Neural crest cell (in vitro differentiated cells): ENCODE measurements at places on chromosomes 1 and 21. TPM values are rescaled to one million over a fixed set of nuclear protein-coding genes. Genes with fewer than 3 reads are reported as not detected.

SDHC gene
- 193 and 200 TPM in 2 replicates for total RNA-seq

KIF2C gene
- total RNA-seq, result 88.7 and 92.7 TPM in 2 replicates

GRCh38 chr1:215200121-215200520 is 117.6 kb downstream of the KCNK2 start:
- H3K4me1 ChIP-seq, result peaks cover 21% of the 10 kb centered on the region
- no peaks in the 10 kb centered on the region for H3K36me3 ChIP-seq
- H3K4me3 ChIP-seq, result no peak overlapping the region
- no peak overlapping the region for H3K27ac ChIP-seq

DNA sequence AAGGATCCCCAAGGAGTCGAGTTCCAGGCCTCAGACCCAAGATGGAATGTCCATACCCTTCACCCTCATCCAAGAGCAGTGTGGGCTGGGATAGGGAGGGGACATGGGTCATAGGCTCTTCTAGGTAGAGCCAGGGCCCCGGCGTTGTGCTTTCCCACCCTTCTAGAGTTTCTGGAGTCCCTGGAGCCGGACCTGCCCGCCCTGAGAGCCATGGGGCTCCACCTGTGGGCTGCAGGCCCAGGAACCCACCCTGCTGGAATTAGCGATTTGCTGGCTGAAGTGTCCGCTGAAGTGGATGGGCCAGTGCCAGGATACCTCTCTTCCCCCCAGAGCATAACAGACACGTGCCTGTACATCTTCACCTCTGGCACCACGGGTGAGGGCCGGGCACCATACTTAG is 1.1 kb downstream of the SLC27A3 start:
- DNase-seq, result no peak
- no peak overlapping the region for H3K27ac ChIP-seq
- H3K4me3 ChIP-seq, result peak overlapping the region; percentile 85
- no peaks in the 10 kb centered on the region for H3K36me3 ChIP-seq
- peaks cover 17% of the 10 kb centered on the region for H3K4me1 ChIP-seq

MIS18A gene
- 49.7 and 50.9 TPM in 2 replicates for total RNA-seq

DNA sequence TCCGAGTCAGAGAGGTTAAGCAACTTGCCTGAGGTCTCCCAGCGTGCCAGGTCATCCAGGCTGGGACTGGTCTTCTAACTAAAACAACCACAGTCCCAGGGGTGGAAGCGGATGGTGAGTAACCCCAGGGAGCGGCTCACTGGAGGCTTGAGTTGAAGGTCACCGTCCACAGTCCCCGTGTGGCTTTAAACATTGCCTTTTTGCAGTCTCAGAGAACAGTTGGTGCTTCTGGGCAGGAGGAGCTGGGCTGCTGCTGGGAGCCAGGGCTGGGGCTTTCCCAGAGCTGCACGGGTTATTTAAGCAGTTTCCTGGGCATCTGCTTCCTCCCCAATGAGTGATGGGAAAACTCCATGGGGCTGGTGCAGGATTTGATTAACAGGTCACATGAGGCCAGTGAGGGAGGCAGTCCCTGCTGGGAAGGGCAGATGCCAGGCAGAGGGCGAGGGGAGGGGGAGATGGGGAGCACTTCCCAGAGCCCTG is 12.3 kb downstream of the ARHGEF10L start:
- no peak overlapping the region for H3K4me3 ChIP-seq
- DNase-seq, result no peak
- no peak overlapping the region for H3K27ac ChIP-seq
- no peaks in the 10 kb centered on the region for H3K36me3 ChIP-seq
- H3K4me1 ChIP-seq, result peaks cover 45% of the 10 kb centered on the region
